Stimulated activated CD8-positive, alpha-beta memory T cell treated with anti-CD3 and anti-CD28 coated beads, Interleukin-7, amount 100 ng/mL, for 1 hour (primary cell): ENCODE measurements at places on chromosomes 13 and 19.
A peak's percentile ranks its signal among the peaks of the same experiment; 100 is the strongest.

DNA sequence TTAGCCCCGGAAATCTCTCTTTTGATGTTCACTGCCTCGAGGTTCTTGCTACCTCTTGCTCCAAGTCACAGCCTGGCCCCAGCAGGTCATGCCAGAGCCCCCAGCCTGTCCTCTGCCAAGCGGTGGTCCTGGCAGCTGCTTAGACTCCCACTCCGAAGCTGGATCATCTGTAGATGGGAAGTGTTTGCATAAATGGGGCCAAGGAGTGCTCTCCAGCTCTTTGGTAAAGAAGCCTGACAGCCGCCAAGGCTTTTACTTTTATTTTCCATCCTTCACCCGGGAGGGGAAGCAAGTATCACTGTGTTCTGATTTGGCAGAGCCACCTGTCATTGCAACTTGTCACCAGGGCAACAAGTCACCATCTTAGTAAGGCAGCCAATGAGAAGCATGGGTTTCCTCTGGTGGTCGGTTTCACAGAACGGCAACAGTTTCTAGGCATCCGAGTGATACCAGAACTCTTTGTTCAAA is 10.6 kb upstream of the RETN start:
- DNase-seq: no peak

- DNase-seq: no peak
These were observed 517 bp upstream of the LTBP4 start for GRCh38 chr19:40600570-40601133.

DNA sequence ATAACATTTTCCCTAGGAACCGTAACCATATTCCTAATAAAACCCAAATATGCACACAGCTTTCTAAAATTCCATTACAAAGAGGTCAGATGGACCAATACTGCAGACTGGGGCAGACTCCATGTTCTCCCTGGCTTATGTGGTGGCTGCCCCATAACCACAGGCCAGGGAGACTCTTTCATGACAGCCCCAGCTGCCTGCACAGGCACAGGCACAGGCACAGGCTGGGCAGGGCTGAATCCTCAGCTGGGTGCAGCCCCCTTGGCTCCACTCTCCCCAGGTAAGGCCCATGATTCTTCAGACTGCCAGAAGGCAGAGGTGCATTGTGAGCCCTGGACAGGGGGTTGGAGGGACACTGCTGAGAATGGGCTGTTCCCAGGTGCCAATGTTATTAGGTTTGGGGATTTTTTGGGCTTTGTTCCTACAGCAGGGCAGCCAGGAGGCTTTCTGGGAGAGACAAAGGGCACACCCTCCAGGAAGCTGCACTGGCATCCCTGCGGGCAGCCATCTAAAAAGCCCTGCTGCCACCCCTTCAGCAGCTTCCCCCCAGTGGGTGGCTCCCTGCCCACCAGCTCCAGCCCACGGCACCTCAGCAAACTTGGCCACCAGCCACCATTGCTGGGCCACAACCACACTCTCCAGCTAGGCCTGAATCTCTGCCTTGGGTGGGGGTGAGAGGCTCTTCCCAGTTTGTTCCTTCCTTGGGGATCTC is 20.0 kb downstream of the DOCK9 start:
- DNase-seq: no peak

- no peak for DNase-seq
These were observed 437.3 kb upstream of the HTR2A start for GRCh38 chr13:47334173-47334572.

DNA sequence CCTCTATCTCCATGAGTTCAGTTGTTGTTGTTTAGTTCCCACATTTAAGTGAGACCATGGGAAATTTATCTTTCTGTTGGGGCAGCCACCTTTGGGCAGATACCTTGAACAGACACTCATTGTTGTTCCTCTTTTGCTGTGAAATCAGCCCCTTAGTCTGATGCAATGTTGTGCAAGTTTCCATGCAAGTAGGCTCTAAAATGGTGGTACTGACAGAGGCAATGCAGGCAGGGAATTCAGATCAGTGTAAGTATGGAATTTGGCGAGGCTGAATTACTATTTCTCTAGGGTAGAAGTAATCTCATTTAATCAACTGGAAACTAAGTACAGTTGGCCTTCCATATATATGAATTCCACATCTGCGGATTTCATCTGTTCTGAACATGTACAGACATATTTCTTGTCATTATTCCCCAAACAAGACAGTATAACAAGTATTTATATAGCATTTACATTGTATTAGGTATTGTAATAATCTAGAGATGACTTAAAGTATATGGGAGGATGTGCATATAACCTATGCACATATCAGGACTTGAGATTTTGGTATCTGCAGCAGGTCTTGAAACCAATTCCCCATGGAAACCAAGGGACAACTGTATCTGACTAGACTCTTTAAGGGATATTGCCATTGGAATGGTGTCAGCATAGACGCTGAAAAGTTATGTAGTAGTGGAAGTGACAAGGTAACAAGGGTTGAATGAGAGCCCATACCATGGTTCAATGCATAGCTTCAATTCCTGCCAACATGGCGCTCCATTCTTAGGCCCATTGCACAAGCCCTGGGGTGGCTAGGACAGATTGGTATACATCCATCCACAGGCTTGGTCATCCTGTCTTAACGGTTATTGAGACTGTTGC is 281.5 kb upstream of the HTR2A start:
- DNase-seq: no peak

DNA sequence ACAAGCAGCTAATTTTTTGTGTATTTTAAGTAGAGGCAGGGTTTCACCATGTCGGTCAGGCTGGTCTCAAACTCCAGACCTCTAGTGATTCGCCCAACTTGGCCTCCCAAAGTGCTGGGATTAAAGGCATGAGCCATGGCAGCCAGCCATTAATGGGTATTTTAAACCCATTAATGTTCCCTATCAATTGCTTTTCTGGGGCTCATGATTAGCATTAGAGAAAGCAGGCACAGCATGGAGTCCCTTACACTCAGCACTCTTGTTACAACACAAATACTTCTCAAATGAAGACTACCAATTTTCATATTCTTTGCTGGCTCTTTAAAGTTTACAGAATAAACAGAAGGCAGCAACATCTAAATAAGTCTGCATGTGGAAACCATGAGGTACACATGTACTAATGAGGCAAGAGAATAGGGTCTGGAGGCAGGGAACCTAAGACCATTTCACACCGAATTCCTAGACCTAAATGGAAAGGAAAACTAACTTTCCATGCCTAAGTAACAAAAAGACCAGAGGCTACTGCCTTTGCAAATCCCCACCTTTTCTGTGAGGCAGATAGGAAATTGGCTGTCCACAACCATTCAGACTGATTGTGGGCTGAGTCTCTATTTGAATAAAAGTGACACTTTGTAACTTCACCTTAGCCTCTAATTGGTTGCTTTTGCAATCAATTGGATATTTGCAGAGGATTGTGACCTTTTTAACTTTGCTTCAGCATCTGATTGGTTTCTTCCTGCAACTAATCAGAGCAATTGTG is 21.2 kb downstream of the ZNF675 start:
- no peak for DNase-seq

DNA sequence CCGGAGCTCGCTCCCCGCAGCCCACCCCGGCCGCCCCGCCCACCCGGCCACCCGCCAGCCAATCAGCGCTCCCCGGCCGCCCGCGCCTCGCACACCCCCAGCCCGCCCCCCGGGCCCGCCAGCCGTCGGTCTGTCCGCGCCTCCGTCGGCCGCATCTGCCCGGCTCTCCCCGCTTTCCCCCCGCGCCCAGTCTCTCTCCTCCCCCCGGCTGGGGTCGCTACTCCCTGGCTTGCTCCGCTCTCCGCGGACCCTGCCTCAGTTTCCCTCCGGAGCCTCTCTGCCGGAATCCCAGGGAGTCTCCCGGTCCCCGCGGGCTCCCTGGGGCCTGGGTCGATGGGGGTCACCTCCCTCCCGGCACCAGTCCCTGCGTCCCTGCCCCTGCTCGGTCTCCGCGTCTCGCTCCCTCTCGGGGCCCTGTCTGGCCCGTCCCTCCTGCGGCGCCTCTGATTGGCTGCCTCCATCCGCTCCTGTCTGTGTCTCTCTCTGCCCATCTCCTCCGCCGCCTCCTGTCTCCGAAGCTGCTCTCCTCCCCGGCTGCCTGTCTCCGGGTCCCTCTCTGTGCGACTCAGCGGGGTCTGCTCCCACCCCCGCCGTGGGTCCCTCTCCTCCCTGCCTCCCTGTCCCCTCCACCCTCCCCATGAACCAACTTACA is 484 bp downstream of the IL11 start:
- no peak for DNase-seq

- no peak for DNase-seq
These were observed 79.8 kb upstream of the SLITRK6 start for GRCh38 chr13:85879014-85879413.

GRCh38 chr13:101185606-101186005 is 230.7 kb downstream of the NALCN start:
- DNase-seq: no peak

- DNase-seq: peak; percentile 91
These were observed at the start of gene PDCD5 for GRCh38 chr19:32580901-32581704. PDCD5 (plus strand) TSS chr19:32581190; CDS start chr19:32581262, 72 bp downstream.

DNA sequence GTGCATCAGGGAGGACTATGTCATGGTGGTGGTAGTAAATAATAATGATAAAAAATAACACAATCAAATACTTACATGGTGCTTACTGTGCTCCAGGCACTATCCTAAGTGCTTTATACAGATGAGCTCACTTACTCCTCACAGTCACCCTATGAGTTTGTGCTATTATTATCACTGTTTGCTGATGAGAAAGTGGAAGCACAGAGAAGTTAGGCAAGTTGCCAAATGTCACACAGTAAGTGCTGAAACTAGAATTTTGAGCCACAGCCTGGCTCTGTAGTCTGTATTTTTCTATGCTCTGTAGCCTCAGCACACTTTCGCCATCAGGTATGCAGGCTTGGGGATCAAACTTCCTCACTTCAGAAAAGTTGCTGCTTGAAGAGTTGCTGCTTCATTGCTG is 46.6 kb downstream of the HTR2A start:
- DNase-seq: no peak

DNA sequence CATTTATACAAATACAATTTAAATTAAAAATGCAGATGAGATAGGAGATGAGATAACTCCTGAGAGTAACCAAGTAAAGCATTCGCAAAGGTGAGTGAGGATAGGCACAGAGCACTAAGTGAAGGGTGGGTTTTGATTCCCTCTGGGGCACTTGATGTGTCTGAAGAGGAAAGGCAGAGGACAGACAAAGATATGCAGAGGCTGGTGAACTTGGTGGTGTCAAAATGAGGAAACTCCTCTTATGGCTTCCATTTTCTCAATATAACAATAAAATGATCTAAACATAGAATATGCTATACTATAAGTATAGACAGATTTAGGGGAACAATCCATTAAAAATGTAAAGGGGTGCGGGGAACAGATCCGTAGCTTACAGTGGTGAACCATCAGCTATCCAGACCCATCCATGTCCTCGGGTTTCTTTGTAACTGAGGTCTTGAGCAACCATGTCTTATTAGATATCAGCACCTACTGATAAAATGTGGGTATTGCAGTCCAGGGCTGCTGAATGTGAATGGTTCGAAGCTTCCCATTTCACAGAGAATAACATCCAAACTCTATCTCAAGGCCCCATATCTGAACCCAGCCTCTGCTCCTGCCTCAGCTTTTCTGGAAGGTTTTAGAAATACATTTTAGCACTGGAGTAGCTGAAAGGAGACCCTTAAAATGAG is 73.9 kb upstream of the SLC10A2 start:
- DNase-seq: no peak
